ENCODE measurements at places on chromosomes 3 and 15.

- no peak for DNase-seq
These were observed 19.6 kb downstream of the TIMP4 start for GRCh38 chr3:12139111-12139511.

- DNase-seq, result no peak
These were observed 829 bp downstream of the DCP1A start for GRCh38 chr3:53346514-53346913.

- no peak for DNase-seq
These were observed 103.3 kb upstream of the CBLB start for GRCh38 chr3:105972069-105972468.

DNA sequence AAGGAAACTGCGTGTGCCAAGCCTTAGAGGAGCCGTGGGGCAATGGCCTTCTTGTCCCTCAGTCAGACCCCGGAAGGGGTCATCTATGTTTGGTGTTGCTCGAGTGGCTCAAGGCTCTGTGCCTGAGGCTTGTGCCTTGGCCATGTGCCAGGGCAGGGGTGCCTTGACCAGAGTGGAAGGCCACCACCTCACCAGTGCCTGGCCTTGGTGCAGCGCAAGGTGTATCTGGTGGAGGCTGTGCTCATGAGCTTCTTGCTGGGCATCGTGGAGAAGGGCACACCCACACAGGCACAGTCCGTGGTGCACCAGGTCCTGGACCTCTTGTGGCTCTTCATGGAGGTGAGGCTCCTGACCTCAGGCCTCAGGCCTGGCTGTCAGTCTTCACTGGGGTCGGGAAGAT, 10.7 kb downstream of the RNF123 start:
- DNase-seq, result no peak

DNA sequence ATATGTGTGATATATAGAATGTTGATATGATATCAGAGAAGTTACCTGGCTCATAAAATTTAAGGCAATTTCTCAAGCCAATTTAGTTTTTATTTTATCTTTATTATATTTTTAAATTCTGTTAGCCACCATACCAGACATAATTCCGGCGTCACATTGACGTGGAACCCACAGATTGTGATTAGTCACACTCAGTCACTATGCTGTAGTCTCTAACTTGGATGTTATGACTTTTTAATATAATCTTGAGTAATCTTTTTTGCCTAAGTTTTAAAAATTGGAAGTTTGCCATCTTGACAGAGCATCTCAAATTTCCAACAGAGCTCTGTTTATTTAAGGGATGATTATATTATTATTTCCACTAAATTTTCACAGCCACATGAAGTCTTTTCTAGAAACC, 9.7 kb upstream of the DCLK3 start:
- DNase-seq, result no peak

- no peak for DNase-seq
These were observed 21.3 kb upstream of the LRRC58 start for GRCh38 chr3:120370463-120370862.

DNA sequence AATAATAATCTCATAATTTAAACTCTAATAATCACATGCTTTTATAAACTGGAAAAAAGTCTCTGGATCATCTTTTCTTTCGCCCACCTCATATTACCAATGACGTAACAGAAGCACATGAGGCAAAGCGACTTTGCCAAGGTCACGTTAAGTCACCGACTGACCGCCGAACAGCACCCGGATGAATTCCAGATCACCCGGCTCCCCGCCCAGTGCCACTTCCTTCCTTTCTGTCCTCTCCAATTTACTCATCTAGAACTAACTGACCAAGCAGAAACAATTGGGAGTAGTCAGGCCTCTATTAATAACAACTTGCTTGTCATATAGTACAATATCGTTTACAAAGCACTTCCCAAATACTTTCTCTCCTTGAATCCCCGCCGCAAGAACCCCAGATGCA, 21.1 kb downstream of the FGF12 start:
- no peak for DNase-seq

GRCh38 chr3:64766440-64766839, 78.6 kb upstream of the ADAMTS9 start:
- no peak for DNase-seq

DNA sequence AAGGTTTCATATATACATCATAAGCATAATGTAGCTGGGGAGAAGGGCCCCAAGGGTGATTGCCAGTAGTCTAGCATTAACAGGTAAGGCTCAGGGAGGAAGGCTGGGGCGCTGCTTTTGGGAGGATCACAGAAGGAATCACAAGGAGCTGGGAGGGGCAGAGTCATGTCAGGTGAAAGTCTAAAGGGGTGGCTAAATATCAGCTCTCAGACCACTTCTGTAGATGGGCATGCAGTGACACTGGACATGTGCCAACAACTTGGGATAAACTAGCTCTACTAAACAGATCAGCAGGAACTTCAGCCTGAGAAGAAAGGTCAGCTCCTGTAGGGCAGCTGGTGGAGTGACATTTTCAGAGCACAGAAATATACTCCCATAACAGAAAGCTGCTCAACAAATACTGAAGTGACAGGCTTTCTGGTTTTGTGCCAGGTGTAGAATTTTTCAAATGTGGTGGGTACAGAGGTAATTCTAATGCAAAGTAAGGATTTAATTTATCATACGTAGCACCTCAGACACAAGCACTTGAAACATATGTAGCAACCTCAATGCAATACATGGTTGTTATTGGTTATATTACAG, 79.4 kb downstream of the PEX5L start:
- no peak for DNase-seq

DNA sequence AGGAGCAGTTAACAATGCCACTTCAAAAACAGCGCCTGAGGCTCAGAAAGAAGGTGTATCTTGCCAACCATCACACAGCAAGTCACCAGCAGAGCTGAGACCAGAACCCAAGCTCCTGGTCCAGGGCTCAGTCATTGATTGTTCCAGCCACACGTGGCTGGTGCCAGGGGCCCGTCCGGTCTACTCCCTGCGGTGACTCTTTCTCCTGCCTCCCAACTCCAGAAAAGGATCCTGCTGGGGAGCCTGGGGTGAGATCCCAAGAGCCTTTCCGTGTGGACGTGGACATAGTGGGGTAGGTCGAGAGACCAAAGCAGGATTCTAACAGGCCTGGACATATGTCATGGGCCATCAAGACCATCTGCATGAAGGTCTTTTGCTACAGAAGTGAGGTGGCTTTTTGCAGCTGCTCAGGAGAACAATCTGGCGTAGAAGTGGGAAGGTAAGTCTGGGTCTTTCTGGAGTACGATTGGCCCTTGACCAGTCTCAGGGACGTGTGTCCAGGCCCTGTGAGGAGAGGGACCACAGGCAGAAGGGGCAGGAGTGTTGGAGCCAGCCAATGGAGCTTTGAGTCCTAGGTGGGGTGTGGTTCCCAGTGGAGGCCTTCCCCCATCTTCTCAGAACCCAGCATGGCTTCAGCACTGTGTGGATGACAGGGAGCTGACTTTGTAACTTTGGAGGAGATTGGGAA, 105.4 kb downstream of the HMG20A start:
- no peak for DNase-seq

GRCh38 chr3:194686816-194687637, 1.3 kb downstream of the FAM43A start:
- peak; percentile 16 for DNase-seq

DNA sequence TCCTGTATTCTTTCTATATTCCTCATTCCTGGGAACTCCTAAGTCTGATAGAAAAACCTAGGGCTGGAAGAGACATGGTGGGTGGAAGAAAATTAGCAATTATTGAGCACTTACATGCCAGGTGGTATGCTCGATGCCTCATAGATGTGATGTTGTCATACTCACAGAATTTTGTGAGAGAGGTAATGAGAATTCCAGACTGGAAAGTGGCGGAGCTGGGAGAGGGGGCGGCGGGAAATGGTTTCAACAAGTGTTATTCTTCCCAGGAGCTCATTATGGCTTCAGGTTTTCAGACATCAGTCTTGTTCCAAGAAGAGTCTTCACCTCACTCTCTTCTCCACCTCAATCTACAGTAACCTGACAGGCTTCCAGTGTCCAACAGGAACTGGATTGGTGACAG, 16.2 kb downstream of the TIMP4 start:
- DNase-seq, result no peak

DNA sequence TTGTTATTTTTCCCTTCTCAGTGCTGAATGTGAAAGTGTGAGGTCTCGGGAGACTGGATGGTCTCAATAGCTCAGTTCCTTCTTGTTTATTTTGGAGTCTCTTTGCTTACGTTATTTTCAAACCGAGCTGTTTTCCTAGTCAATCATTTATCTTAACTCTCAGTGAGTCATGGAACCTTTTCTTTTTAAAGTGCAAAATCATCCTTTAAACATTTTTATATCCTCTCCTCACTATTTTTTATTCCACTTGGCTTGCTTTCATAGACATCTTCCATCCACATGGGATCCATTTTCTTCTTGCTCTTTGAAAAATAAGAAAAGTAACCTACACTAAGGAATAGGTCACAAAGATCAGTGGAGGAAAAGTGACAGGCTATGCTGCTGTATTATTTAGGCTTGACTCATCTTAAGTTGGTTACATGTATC, 497.8 kb downstream of the NAALADL2 start:
- no peak for DNase-seq

DNA sequence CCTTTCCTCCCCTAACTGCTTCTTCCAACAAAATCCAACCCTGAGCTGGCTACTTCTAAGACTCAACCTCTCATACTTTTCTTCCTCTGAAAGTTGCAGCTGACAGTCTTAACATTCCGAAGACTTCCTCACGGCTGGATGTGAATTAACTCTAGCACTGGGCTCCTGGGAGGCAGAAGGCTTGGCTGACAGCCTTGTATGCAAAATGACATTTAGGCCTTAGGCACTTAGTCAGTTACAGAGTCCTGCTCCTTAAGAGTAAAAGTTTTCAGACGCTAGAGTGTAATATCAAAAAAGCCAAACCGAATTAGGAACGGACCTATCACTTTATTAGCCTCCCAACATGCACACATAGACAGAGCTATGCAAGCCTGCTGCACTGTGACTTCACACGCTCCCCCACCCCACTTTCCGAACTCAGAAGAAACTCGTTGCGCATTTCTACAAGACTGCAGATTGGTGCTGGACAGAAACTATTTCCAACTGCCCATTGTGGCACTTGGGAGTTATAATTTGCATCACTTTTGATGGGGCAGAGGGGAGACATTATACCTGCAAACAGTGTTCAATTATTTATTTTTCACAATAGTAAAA, 15.5 kb upstream of the ANXA2 start:
- DNase-seq, result no peak

DNA sequence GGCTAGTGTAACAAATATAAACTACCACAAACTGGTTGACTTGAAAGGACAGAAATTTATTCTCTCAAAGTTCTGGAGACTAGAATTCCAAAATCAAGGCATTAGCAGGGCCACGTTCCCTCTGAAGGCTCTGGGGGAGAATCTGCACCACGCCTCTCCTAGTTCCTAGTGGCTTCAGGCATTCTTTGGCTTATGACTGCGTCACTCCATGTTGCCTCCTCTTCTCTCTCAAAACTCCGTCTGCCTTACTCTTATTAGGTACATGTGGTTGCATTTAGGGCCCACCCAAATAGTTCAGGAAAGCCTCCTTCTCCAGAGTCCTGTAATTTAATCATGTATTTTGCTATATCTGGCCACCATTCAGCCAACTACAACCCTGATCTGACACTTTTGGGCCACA, 174.8 kb downstream of the PEX5L start:
- DNase-seq, result no peak

DNA sequence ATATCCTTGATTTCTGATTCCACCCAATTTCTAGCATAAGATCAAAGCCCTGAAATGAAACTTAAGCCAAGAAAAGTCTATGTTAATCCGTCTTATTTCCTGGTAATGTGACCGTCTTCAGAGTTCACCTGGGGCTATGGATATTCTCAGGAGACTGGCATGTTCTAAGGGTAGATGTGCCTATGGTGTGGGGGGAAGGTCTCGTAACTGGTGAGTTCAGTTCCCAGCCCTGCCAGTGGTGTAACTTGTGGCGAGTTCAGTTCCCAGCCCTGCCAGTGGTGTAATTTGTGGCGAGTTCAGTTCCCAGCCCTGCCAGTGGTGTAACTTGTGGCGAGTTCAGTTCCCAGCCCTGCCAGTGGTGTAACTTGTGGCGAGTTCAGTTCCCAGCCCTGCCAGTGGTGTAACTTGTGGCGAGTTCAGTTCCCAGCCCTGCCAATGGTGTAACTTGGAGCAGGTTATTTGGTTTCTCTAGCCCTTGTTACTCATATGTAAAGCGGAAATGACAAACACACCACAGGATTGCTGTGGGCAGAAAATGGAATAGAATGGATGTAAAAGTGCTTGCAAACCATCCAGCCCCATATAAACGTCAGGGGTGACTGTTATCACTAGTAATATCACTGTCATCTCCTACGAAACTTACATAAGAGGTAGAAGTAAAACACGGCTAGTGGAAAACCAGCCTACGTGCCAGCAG, 30.4 kb downstream of the SLC51A start:
- no peak for DNase-seq

- DNase-seq, result no peak
These were observed 55.0 kb downstream of the ZDHHC19 start for GRCh38 chr3:196156160-196156559.

DNA sequence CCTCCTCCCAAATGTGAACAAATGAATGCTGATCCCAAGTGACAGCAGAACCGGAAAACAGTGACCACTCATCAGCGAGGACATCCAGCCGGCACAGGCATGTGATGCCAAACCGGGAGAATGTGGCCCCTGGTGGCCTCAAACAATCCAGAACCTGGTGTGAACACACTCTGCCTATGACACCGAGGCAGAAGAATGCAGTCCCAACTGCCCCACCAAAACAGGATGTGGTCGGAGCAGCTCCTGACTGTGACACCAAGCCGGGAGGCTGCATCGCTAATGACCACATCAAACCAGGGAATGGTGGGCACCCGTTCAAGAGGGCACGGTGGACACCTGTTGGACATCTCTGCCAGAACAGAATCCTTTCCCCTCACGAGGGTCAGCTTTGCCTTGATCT, 15.4 kb downstream of the SCN5A start:
- DNase-seq, result no peak

DNA sequence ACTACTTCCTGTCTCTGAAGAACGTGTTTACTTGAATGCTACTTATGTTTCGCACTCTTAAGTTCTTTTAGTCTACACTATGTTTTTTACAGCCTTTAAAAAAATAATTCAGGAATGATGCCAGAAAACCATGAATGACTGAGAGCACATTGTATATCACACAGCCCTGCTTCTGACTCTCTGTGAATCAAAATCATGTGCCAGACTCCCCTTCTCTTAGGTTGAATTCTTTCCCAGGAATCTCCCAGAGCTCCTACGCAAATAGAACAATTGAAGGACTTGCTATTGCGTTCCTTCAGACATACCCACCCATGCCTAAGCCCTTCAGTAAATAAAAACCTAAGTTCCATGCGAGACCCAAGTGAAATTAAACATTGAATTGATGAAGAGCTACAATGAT, 782.0 kb upstream of the ALCAM start:
- DNase-seq, result no peak

DNA sequence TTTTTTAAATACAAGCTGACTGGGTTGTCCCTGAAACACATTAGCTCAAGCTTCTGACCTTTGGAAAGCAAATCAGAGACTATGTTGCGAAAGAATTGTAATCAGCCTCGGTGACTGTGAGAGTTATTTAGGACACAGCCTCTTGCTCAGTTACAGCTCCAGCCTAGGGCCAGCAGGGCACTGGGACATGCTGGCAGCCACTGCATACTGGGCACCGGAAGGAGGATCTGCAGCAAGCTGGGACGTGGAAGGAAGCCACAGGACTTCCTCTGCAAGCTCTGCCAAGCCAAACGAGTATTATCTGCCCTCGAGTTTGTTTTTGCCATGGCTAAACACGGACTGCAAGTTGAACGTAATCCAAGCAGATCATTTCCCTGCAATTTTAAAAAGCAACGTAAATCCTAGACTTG, 24.4 kb upstream of the COPG1 start:
- no peak for DNase-seq
